Ecto neural progenitor cell (in vitro differentiated cells): ENCODE measurements at places on chromosomes 12 and 14.

- no peak for DNase-seq
Measured at GRCh38 chr12:85530456-85530855, 250.4 kb downstream of the ALX1 start.

DNA sequence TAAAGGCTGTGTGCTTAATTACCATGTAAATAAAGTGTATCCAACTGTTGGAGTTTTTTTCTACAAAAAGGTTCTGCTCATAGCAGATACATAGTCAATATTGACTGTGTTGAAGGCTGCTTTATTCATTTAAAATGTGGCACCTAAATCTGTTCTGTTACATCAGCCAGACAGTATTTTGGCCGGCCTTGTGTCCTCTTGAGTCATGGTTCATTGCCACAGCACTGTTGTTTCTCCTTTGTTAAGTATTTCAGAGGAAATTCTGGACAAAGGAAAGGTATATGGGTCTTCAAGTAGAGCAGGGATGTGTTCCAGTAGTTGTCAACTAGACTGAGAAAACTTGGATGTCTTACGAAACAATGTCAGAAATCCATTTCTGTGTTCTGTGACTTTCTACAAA, 95.5 kb downstream of the SLC38A6 start:
- no peak for DNase-seq

DNA sequence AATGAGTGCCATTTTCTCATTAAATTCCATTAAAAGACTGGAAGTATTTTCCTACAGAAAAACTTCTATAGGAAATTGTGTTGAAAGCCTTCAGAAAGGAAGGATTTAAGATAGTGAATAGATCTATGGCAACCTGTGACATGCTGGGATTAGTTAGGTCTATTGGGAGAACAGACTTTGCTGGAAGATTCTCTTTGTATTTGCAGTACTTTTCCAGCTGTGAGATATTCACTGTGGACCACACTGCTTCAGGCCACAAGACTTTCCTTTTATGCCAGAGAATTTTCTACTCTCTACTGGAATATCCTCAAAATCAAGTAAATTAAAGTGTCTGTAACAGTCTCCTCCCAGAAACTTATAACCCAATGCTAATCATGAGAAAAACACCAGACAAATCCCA, 136.2 kb downstream of the MYRFL start:
- no peak for DNase-seq

GRCh38 chr14:69505338-69506240, 21.1 kb downstream of the PLEKHD1 start:
- DNase-seq, result no peak

DNA sequence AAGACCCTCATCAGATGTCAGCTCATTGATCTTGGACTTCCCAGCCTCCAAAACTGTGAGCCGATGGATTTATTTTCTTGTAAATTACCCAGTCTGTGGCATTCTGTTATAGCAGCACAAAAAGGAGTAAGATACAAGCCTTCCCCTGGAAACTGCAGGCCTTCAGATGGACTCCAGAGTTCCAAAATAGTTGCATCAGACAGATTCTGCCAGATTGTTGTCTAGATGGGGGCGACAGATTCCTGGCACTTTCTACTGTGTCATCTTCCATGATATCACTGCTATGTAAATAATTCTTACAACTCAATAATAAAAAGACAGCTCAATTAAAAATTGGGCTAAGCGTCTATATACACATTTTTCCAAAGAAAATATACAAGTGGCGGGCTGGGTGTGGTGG, 17.2 kb upstream of the MARK3 start:
- DNase-seq, result no peak

DNA sequence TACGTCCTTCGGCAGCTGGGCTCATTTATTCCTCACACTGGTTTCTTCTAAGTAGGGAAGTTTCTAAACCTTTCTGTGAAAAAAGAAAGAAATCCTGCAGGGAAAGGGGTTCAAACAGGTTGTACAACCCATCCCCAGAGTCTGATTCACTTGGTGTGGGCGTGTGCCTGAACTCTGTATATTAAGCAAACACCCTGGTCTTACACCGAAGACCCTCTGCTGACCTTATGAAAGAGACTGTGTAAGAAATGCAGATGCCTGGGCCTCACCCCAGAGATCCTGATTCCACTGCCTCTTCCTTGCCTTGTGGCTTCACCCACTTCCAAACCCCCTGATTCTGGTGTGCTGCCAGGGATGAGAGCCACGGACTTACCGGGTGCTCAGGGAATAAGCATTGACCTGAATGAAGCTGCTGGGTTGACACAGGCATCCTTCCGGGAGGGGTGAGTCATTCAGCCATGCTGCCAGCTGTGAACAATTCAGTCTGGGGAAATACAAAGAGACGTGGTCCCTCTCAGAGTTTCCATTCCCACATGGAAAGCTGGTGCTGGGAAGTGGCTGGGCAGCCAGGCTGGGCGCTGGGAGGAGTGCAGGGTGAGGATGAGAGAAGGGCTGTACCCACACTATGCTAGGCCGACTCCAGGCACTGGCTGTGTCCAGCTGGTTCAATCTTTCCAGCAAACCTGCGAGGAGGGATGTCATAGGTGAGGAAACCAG, 26.5 kb upstream of the ACTN1 start:
- DNase-seq, result no peak

- DNase-seq, result no peak
Measured at GRCh38 chr12:92191061-92191460, 45.4 kb upstream of the BTG1 start.

- peak; percentile 95 for DNase-seq
Measured at GRCh38 chr12:48037267-48037915, 33.1 kb upstream of the COL2A1 start.

DNA sequence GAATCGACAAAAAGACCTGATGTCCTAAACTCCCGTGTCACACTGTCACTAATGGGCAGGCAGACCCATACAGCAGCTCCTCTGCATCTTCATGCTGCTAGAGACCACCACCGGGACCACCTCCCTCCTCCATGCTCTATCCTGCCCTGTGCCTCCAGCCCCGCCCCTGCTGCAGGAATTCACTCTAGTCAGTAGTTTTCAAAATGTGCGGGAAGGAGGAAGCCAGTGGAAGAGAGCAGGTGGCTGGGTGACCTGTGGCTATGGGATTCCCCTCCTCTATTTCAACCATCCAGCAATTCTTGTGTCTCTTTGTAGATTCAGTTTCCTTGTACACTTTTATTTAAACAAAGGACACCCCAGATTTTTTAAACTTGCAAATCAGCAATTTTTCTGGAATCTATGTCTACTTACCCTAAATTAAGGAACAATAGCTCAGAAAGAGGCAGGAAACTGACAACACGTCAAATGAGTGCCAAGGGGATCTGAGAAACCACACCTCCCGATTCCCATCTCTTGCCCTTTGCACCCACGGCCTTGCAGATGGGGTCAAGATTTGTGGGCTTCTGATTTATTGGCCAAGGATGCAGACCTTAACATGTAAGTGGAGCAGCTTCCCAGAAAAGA, 20.4 kb upstream of the MAP1LC3B2 start:
- no peak for DNase-seq

GRCh38 chr12:76713986-76714385, 49.9 kb upstream of the ZDHHC17 start:
- no peak for DNase-seq

DNA sequence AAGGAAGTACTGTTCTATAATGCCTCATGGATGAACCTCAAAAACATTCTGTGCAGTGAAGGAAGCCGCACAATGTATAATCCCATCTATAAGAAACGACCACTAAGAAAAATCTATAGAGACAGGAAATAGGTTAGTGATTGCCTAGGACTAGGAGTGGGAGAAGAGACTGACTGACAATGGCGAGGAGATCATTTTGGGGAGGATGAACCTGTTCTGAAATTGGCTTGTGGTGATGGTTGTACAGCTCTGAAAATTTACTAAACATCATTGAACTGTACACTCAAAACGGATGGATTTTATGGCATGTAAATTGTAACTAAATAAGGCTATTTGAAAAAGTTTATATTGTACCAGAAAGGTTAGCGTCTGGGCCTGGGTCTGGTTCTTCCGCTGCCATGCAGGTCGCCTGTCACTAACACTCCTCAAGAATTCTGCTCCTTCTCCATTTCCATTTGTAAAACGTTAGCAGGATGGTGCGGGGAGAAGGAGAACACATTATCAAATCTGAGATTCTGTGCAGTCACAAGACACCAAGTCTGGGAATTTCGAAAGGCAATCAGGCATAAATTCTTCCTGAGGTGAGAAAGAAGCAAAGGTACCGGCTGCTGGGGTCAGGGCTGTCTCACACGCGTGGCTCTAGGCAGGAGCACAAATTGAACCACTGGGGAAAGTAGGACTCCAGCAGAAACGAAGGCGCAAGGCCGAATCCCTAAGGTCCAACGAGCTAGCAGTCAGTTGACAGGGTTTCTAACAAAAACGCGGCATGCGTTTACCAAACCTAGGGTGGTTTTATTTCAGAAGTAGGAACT, 845 bp upstream of the COCH start:
- DNase-seq, result no peak

DNA sequence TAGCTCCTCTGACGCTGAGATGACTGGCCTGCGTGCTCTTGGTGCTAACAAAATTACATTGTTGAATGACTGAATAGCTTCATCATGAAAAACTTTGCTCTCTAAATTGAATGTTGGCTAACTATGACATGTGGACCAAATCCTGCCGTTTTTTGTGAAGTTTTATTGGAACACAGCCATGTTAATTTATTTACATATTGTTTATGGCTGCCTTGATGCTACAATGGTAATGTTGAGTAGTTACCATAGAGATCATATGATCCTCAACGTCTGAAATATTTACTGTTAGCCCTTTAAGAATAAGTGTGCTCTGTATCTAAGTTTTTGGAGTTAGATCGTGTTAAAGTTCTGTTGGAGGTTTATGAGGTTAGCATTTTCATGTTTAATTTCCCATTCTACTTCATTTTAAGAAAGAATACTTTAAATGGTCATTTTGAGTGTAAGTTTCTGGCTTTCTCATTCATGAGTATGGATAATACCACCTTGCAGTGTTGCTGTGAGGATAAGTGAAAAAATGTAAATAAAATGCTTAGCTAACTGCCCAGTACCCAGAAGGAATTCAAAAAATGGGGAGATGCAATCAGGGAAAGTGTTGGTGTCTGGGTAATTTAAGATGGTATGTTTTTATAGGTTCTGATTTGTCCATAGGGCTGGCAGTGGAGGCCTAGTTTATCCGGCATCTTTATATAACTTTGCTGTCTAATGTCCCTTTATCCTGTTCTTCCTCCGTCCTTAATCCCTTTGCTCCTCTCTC, 35.3 kb downstream of the NUBPL start:
- no peak for DNase-seq

GRCh38 chr12:133234971-133235370, 706 bp downstream of the ANHX start:
- no peak for DNase-seq
